ENCODE measurements at places on chromosomes 5 and 9.
A peak's percentile ranks its signal among the peaks of the same experiment; 100 is the strongest.

- DNase-seq, result no peak
These were observed 130.0 kb downstream of the LHFPL2 start for GRCh38 chr5:78518365-78519197.

- DNase-seq, result no peak
These were observed 32.8 kb upstream of the UBAC1 start for GRCh38 chr9:135993765-135994500.

DNA sequence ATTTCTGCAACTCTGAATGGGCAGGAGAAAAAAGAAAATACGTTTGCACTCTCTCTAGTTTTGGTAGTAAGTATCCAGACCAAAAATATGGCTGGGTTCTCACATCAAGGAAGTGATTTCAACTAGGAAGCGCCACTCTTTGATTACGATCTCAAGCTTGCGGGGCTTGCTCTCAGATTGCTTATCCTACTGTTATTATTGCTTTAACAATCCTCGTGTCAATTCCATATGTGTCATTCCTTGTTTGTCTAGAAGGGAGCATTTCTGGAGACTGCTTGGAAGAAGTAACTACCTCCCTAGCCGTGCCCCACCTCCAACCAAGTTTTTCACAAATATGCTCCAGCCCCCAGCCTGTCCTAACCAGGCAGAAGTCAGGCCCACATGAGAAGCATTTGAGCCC lies 3.5 kb downstream of the PRUNE2 start:
- DNase-seq, result no peak

- DNase-seq, result no peak
These were observed 137.7 kb upstream of the GRIA1 start for GRCh38 chr5:153352685-153353219.

GRCh38 chr9:121811751-121812150 lies 160.3 kb downstream of the DAB2IP start:
- no peak for DNase-seq

- DNase-seq, result no peak
These were observed 15.4 kb downstream of the NDUFS4 start for GRCh38 chr5:53575831-53576230.

GRCh38 chr5:177389241-177390169 lies 5.3 kb downstream of the SLC34A1 start:
- DNase-seq, result no peak

GRCh38 chr9:26292943-26293342 lies 599.7 kb downstream of the CAAP1 start:
- DNase-seq, result no peak

- DNase-seq, result no peak
These were observed 24.0 kb downstream of the TMEM161B start for GRCh38 chr5:88244686-88245085.

GRCh38 chr9:27701587-27701986 lies 128.3 kb upstream of the C9orf72 start:
- DNase-seq, result no peak

GRCh38 chr5:88660264-88660946 lies 222.6 kb downstream of the MEF2C start:
- DNase-seq, result no peak

DNA sequence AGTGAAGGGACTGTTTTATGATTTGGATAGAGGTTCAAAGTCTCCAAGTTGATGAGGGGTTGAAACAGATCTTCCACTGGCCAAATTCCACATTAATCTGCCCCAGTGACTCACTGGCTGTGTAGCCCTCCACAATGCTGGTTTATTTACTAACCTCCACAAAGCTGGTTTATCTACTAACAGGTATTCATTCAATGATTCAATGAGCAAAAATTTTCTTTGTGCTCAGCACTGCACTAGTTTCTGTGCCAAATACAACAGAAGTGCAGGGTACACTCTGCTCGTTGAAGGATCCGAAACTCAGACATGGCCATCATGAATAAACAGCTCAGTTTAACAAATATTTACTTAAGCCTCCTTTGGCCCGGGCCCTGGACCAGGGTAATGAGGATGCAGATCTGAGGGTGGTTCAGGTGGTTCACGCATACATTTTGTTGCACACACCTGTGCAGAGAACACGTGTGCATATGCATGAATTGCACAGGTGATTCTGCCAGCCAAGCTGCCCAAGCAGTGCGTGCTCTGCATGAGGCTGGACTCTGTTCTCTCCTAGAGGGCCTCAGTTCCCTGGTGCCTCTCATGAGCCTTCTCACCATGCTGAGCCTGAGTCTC lies 71.0 kb downstream of the SH3PXD2B start:
- DNase-seq, result no peak

- DNase-seq, result no peak
These were observed 5.1 kb downstream of the CAMK4 start for GRCh38 chr5:111229221-111229835.

GRCh38 chr5:73617510-73618279 lies 8.3 kb upstream of the ARHGEF28 start:
- no peak for DNase-seq

DNA sequence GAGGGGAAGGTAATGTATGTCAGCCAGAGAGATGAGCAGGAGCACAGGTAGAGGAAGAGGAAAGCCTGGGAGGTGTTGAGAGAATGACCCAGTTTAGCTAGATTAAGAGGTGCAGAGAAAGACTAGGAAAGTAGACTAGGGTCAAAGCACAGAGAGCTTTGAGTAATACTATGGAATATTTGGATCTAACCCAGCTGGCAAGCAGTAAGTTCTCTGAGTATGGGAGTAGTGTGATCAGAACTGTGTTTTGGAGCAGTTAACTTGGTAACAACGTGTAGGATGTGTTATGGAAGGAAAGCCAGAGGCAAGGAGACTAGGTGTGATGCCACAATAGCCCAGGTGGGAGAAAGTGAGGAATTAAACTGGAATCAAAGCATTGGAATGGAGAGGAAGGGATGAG lies 84.9 kb upstream of the PTGER4 start:
- no peak for DNase-seq

GRCh38 chr9:136881691-136882108 lies 4.6 kb upstream of the TRAF2 start:
- DNase-seq, result no peak

DNA sequence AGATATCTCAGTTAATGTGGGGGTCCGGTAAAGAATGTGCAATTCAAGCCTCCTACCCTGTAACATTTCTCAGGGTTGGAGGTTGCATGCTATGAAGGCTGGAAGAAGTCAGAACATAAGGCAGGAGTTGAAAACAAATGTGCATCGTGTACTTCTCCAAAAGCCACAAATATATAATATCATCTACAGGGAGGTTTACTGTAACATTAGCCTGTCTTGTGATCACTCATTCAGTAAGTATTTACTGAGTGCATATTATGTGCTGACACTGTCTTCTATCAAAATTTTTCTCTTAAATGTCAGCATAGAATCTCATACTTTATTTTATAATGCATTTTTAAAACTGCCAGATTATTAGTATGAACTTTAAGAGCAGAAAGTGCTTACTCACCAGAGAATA lies 105.6 kb upstream of the ZNF366 start:
- DNase-seq, result no peak

- no peak for DNase-seq
These were observed 103.3 kb downstream of the SREK1 start for GRCh38 chr5:66247176-66247960.

GRCh38 chr5:172144291-172144815 lies 43.7 kb downstream of the STK10 start:
- no peak for DNase-seq

- no peak for DNase-seq
These were observed 7.3 kb downstream of the CRHBP start for GRCh38 chr5:76960004-76960625.

- DNase-seq, result no peak
These were observed 483 bp downstream of the FBXL7 start for GRCh38 chr5:15500325-15501001.

GRCh38 chr5:36311956-36312355 lies 10.3 kb upstream of the RANBP3L start:
- DNase-seq, result no peak

- DNase-seq, result no peak
These were observed 347.8 kb downstream of the TRIM32 start for GRCh38 chr9:117034866-117035265.

GRCh38 chr5:140546851-140547507 lies 483 bp upstream of the EIF4EBP3 start:
- DNase-seq, result no peak

- no peak for DNase-seq
These were observed 4.3 kb downstream of the SPINK4 start for GRCh38 chr9:33244137-33244784.

DNA sequence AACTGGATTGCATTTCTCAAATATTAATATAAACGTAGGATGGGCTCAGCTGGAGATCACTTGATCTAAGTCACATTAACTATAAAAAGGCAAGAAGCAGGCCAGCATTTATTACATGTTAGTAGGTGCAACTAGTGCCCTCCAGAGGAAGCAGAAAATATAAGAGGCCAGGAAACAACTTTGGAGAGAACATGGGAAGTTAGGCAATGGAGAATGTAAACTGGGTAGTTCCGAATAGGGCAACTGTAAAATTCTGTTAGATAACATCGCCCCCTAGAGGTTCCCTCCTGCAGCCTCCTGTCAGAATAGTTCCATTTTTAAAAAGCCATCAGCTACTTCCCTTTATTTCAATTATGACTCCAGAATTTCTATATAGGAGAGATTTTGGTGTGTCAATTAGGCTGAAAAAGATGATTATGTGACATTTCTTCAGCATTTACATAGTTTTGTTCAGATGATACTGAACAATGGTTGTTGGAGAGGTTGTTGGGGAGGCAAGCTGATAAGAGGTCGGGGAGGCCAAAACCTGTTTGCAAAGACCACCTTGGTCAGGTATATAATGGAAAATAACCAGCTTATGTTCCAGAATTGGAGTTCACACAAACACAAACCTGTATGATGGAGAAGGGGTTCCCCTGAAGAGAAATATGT lies 22.4 kb downstream of the CCL28 start:
- DNase-seq, result no peak

GRCh38 chr5:81140943-81141342 lies 92.2 kb upstream of the CKMT2 start:
- no peak for DNase-seq

DNA sequence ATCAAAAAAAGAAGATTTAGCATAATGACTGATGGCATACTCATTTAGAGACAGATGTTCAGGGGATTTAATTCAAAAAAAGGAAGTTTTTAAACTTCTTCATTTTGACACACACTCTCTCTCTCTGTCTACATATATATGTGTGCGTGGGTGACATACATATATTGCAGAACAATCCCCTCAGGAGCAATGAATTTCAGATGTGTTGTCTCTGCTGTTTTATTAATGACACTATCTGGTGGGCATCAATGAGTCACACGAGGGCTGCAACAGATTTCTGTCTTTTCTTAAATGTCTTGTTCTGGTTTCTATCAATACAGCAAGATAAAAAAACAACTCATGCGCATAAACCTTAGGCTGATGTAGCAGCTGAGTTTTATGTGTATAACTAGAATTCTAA lies 123.5 kb upstream of the SLCO6A1 start:
- DNase-seq, result no peak

GRCh38 chr5:56350597-56351170 lies 117.6 kb upstream of the ANKRD55 start:
- DNase-seq, result no peak

- no peak for DNase-seq
These were observed 48.0 kb downstream of the RAB14 start for GRCh38 chr9:121153642-121154041.

GRCh38 chr5:93385655-93386054 lies 195.4 kb downstream of the NR2F1-AS1 start:
- DNase-seq, result no peak

DNA sequence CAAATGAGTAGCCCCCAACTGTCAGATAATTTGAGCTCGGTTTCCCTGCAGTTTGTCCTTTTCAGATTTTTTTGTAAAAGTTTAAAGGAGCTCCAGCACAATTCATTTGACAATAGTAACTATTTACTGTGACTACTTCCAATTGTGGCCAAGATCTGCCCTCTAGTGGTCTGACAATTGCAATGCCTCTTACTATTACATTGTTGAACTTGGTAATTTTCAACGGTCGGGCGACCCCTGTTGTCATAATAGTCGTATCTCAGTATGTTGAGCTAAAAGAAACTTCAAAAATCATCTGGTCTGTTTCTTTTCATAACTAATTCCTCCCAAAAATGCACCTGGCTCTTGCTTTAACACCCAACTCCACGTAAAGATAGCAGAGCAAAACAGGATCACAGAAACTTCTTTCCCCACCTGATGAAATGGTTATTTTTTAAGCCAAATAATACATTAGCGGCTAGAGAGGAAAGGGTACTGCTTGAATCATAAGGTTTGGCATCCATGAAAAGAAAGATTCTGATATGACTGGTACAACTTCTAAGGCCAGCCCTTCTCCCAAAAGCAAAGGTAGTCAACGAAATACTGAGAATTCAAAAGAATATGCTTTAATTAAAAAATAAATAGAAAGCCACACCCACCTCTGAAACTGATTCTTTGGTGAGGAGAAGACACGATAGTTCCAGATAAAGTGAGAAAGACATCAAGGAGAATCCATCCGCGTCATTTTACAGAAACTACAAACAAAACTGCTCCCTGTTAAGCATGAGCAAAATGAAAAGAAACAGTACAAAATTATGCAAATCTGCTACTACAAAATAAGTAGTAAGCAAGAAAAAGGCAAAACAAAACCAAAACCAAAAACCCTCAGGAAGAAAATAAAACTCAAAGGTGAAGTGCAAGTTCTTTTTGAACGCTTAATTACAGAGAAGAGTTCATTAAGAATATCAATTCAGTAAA lies 76.9 kb upstream of the HTR4 start:
- peak; percentile 6 for DNase-seq

GRCh38 chr9:109276469-109277440 lies 44.1 kb downstream of the EPB41L4B start:
- no peak for DNase-seq

DNA sequence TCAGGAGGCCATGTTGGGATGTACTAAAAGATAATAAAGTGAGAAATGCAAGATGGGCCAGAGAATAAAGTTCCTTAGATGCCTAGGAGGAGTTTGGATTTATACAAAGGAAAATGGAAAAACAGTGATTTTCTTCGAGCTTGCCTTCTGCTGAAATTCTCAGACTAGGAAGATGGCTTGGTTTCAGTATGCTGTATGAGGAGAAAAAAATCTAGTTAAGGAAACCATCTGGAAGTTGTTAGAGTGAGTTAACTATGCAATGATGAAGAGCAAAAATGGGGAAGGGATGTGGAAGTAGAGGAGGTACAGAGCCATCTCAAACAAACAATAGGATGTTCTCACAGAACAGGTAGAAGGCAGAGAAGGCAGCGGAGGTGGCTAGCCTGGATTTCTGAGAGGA lies 162.9 kb upstream of the FTMT start:
- DNase-seq, result no peak

DNA sequence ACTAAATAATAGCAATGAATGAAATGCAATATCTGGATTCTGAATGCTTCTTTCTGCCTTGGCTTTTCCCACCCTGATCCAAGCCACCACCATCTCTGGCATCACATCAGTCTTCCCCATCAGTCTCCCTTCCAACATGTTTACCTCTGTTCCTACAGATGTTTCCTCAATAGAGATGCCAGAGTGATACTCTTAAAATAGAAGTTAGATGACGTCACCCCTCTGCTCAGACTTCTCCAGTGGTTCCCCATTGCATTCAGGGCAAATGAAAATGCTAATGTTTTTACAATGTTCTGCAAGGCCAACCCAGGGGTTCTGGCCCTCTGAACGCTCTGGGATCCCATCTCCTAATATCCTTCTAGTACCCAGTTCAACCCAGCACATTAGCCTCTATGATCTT lies 305.8 kb downstream of the TRIM32 start:
- no peak for DNase-seq

GRCh38 chr5:927172-928015 lies 34.7 kb downstream of the TRIP13 start:
- no peak for DNase-seq

GRCh38 chr5:2415678-2416077 lies 335.8 kb downstream of the IRX2 start:
- no peak for DNase-seq

GRCh38 chr9:132645711-132646110 lies 24.1 kb downstream of the DDX31 start:
- DNase-seq, result no peak

GRCh38 chr9:136093995-136094881 lies 851 bp downstream of the NACC2 start:
- no peak for DNase-seq

All from stimulated activated CD8-positive, alpha-beta memory T cell treated with anti-CD3 and anti-CD28 coated beads, Interleukin-7, amount 100 ng/mL, for 1 hour (primary cell).